ENCODE measurements at places on chromosomes 16 and 17.

DNA sequence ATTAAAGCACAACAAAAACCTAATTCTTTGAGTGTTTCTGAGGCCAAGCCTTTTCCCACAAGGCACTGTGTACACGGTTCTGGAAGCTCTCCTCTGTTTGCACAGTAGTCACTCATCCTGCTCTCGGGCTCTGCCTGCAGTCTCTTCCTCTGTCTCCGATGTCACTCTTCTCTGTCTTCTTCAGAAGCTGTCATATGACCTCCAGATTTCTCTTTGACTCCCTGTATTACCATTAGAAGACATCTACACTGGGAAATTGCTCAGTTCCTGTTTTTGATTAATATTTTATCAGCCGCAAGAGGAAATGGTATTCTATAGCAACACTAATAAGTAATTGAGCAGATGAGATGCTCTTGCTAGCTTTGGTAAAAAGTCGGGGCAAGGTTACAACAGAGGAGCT is 422.9 kb downstream of the WWOX start:
- DNase-seq: peak; percentile 11

DNA sequence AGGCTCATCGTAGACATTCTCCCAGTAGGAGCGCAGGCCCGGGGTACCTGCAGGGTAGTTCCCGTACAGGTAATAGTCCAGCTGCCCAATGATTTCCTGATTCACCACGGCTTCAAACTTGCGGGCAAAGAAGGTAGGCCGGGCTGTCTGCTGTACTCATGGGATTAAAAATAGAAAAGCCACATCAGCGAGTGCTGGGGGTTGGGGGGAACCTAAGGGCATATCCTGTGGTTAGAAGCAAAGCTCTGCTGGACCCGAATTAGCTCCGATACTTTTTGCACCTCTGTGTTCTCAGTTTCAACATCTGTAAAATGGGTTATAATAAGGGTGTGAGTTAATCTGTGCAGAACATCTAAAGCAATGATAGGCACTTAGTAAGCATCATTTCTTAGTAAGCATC is 336.2 kb downstream of the XYLT1 start:
- DNase-seq: no peak

DNA sequence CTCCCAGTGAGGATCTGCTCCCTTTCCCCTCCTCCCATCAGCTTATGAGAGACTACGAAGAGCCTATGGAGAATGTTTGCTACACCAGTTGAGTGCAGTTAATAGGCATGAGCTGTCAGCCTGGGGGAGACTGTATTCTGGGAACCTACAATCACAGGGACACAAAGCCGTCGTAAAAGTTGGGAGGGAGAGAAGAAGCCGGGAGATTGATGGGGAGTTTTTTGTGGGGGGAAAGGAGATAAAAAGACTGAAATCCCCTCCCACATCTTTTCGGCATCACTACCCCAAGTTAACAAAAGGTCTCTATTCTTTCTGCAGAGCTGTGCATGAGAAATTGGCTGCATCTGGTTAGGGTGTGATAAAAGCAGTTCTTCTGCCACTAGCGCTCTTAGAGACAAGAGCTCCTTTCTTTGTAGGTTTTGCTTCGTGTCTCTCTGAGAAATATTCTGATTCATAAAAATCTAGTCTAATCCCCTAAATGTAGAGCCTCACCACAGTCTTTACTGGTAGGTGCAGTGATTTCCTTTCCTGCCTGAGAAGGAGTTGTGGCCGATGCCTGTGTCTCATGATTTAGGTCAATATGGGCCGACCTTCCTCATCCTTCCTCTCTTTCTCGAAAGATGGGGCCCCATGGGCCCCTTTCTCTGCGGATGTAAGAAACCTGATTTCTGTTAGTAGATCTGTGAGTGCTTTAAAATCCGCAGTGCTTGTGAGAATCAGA is 77.4 kb downstream of the BPTF start:
- no peak for DNase-seq

DNA sequence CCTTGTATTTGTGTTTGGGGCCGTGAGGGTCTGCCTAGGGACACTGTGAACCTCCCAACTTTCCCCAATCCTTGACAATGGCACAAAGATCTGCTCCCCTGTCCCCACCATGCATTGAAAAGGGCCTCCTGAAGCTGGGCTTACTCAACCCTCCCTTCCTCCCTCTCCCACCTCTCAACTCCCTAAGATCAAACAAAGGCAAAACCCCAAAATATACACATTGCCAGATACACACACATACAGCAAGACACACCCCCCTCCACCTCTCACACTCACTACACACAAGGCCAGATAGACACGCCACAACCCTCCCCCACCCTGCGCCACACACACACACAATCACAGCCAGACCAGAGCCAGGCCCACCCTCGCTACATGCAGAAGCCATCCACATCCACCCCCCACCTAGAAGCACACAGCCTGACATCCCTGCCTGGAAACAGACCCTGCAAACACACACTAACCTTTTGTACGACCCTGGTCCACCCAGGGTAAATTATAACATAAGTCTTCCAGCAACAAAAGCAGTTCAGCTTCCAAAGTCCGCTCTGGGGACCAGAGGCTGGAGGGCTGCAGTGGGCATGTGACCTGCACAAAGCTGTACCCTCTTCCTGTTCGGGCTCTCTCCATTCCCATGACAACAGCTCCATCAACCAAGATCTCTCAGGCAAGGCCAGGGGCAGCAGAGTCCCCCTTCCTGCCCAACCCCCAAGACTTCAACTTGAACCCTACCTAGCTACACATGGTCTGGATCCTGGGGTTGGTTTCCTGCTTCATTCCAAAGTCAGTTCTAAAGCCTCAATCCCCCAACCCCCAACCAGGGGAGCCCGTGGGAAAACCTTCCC is 1.9 kb downstream of the PCGF2 start:
- no peak for DNase-seq

DNA sequence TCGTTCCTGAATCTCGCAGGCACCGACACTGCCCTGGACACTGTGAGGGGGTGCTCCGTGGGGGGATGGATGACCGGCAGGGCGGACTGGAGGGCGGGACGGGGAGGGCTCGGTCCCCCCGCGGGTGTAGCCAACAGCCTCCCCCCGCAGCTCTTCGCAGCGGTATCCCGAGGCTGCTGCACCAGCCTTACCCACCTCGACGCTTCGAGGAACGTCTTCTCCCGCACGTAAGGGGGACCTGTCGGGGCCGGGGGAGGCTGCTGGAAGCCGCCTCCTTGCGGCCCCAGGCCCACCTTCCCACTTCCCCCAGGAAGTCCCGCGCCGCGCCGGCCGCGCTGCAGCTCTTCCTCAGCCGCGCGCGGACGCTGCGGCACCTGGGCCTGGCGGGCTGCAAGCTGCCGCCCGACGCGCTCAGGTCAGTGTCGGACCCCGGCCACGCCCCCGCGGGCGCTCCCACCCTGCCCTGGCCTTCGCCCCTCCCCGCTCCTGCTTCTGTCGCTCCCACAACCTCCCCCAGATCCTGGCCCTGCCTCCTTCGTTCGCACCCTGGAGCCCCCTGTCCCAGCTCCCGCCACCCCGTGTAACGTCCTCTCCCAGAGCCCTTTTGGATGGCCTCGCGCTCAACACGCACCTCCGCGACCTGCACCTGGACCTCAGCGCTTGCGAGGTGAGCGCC is 3.3 kb downstream of the CARMIL2 start:
- no peak for DNase-seq

- no peak for DNase-seq
Measured at GRCh38 chr17:56929362-56929969, 15.6 kb upstream of the TRIM25 start.

DNA sequence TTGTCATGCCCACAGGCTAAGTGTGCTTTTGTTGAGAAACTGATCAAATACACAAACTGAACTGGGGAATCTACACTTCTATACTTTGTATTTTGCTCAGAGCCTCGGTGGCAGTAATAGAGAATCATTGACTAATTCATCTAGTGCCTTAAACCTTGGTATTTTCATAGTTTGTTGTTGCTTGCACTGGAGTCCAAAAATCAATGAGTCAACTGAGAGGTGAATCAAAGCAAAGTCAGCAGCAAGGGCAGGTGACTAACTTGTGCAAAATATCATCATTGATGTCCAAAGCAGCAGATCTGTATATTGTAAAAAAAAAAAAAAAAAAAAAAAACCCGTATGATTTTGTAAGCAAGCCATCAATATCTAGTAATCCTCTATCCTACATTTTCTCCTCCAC is 296.4 kb downstream of the MAP2K6 start:
- DNase-seq: no peak

DNA sequence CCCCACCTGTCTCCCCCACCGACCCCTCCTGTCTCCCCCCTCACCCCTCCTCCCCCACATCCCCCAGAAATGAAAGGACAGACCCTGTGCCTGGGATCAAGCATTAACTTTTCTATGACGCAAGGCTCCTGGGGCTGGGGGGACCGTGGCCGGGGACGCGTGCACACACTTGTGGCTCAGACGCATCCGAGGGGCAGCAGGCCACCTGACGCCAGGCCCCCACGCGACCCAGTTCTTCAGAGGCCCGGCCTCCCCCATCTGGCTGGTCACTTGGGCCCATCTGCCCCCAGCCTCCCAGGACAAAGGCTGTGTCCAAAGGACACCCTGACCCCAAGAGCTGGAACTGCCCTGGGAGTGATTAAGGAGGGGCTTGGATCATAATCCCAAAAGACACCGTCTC is 14.0 kb upstream of the PVALEF start:
- no peak for DNase-seq

DNA sequence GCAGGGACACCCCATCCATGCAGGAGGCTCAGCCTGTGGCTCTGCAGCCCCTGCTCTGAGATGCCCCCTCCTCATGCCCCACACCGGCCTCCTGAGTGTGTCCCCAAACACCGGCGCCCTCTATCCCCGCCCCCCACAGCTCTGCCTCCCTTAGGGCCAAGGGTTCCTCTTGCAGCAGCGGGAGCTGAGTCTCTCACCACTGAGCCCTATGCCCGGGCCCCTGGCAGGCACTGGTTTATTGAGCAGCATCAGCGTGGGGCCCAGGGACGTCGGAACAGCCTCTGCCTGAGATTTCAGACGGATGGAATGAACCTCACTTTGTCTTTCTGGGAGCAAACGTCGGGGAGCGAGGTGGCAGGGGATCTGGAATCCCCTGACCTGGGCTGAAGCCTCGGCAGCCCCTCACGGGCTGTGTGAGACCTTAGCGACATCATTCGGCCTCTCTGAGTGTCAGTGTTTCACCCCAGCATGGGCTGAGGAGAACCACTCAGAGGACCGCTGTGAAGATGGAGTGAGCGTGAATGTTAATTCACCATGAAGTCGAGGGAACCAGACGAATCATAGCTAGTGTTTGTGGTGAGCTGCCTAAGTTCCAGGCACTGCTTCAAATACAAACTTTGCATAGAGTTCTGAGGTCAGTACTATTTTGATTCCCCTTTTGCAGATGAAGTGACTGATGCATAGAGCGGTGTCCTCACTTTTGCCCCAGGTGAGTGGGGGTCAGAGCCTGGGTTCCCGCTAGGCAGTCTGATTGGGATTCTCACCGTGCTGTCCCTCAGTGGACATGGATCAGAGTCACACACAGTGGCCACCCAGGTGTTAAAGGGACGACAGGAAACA is 5.3 kb upstream of the C16orf74 start:
- no peak for DNase-seq

DNA sequence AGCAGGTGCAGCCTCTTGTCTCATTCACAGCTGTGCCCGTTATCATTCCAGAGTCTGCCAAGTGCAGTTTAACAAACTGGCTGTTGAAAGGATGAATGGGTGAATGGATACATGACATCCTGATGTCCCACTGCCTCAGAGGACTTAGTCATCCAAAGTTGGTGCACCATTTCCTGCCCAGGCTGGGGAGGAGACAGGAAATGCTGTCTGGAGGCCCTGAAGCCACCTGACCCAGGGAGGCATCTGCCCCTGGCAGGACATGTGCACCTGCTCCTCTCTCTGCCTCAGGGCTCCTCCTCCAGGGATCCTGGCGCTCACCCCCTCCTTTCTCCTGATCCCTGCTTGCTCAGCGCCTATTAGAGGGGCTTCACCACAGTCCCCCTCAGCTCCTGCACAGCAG is 1.8 kb upstream of the CD300C start:
- no peak for DNase-seq

- no peak for DNase-seq
Measured at GRCh38 chr16:85084841-85085510, 27.3 kb downstream of the CIBAR2 start.

GRCh38 chr16:48426244-48427141 is 41.3 kb upstream of the SIAH1 start:
- no peak for DNase-seq

DNA sequence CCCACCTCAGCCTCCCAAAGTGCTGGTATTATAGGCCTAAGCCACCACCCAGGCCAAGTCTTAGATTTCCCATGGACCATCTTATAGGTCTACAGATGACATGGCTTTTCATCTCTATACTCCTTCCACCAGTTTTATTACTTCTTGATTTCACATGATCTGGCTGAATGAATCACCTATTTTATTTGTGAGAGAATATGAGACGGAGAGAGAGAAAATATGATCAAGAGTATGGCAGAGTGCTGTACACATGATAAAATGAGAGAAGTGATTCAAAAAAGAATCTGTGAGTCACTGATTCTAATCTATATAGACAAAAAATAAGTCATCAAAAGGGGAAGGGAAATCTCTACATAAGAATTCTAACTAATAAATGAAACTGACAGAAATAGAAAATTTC is 13.7 kb downstream of the ACSM1 start:
- no peak for DNase-seq

DNA sequence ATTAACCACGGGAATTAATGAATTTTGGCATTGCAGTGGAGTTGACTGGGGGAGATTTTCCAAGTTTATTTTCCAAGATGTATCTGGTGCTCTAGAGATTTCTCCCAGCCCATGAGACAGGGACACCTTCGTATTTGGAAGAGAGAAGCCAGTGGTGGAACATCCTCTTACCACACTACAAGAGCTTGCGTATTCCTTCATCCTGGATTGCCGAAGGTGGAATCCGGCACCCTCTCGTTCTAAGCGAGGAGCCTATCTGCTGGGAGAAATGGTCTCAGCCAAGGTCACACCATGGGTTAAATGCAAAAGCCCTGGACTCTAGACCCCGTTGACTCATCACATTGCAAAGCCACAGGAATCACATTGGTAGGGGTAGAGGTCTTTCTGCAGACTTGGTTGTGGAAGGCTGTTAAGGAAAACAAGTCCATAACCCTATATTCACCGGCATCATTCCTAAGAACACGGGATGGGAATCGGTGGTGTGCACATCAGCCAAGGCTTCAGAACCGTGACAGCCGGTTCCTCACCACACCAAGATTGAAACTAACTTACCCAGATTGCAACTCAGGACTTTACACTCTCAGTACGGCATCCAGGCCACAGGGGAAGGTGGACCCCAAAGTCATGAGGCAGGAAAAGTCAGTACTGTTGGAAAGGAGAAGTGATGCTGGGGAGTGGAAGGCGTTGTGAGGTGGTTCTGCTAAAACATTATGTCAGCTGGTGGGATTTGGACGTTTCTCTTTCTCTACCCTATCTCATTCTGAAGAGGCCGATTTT is 259.8 kb downstream of the CPPED1 start:
- no peak for DNase-seq

- no peak for DNase-seq
Measured at GRCh38 chr16:21001262-21001661, 100.7 kb downstream of the LYRM1 start.

DNA sequence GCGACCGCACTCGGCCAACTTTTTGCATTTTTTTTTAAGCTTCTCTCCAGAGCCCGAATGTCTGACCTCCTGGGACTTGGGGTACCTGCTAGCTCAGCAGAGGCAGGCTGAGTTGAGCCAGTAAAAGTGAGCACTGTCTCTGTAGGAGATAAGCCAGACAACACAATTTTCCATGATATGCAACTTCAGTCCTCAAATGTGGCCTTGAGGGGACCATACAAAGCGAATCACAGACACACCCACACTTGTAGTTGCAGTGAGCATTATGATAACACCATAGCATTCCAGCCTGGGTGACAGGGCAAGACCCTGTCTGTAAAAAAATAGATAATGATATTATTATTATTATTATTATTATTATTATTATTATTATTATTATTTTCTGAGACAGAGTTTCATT is 2.6 kb downstream of the DPEP2 start:
- no peak for DNase-seq

Measured in LNCaP clone FGC (cell line).